ENCODE measurements at places on chromosomes 1 and 21.

- DNase-seq = peak; percentile 47
Measured at GRCh38 chr1:22673486-22674409, 20.7 kb downstream of the C1QB start.

DNA sequence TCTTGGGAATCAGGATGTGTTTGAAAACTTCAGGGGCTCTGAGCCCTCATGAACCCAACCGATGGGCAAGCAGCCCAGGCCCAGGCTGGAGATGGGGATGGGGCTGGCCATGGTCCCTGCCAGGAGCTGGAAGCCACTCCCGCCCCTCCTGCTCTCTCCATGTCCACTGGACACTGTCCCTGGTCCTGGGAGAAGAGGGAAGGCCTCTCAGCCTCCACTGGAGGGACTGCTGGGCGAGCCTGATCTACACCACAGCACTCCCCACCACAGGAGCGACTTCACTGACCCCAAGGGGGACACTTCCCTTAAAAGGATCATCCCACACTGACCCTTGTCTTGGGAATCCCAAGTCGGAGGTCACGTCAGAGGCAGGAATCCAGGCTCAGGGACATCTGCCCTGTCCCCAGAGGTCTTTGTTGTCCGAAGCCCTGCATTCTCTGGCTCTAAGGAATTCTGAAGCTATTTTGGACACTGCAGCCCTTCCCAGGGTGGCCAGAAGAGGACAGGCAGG, 16.9 kb upstream of the COL18A1 start:
- no peak for DNase-seq

DNA sequence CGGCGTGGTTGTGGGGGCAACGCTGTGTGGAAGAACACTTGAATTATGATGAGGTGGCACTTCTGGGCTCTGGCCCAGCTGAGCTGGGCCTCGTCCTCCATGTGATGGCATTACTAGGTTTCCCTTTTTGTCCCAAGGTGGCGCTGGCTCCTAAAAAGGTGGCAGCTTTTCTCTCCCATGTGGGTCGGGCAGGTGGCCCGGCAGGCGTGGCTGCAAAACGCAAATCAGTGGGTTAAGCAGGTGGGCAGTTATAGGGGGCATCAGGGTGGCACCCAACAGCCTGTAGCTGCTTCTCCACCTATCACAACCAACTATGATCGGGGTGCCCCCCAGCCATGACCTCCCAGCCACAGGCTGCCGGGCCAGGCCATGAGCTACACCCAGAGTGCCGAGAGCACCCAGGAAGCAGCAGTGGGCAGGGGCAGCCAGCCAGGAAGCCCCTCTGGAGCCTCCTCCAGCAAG, 59.6 kb downstream of the KCNAB2 start:
- DNase-seq = no peak

DNA sequence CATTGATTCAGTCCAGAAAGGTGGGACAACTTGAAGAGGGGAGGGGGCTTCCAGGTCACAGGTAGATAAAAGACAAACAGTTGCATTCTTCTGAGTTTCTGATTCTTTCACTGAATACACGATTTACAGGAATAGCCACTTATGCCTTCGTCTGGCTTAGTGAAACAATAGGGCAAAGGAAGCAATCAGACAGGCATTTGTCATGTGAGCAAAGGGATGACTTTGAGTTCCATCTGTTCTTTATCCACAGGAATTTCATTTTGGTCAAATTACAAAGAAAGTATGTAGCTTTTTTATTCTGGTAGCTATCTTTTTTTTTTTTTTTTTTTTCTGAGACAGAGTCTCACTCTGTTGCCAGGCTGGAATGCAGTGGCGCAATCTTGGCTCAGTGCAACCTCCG, 202.5 kb downstream of the TTLL7 start:
- DNase-seq = no peak

DNA sequence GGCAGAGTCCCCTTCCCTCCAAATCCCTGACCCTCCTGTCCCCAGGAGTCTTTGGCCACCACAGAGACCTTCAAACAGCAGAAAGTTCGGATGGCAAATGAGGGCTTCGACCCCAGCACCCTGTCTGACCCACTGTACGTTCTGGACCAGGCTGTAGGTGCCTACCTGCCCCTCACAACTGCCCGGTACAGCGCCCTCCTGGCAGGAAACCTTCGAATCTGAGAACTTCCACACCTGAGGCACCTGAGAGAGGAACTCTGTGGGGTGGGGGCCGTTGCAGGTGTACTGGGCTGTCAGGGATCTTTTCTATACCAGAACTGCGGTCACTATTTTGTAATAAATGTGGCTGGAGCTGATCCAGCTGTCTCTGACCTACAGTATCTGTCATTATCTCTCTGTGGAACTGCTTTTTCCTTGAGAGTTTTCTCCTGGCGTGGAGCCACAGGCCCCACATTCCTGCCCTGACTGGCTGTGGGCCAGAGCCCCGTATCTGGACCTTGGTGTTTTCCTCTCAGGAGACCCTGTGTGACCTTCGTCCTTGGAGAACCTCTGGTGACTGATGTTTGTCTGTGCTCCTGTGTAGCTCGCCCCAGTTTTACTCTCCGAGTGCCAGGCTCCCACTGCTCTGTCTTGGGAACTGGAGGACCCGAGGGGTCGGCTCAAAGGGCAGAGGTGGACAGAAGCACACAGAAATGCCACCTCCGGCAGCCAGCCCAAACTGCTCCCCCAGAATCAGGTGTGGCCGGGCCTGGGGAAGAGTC, 4.8 kb downstream of the SLC27A3 start:
- no peak for DNase-seq

DNA sequence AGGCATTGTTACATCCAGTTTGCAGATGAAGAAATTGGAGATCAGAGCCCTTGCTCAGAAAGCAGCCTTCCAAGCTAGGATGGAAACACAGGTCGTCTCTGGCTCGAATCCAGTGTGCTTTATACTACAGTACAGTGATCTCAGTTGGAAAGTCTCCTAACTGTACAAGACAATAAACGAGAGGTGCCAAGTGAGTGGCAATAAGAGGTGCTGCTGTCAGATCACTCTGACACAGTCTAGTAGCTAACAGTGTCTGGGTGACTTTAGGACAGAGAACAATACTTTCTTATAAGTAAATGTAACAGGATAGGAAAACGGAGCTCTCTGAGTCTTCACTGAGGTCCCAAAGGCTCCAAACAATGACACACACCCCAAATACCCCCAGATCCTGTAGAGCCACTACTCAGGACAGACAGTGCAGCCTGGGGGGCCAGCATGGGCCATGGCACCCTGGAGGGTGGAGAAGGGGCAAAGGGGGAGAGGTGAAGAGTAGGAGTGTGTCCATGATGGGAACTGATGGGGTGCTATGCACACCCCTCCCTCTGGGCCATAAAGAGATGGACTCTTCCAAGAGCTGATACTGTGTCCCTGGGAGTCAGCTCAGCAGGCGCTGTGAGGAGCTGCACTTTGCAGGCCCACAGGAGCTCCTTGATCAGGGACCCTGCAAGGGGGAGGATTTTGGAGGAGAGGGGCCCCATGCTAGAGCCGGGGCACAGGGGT, 3.3 kb downstream of the SH3BGR start:
- no peak for DNase-seq

DNA sequence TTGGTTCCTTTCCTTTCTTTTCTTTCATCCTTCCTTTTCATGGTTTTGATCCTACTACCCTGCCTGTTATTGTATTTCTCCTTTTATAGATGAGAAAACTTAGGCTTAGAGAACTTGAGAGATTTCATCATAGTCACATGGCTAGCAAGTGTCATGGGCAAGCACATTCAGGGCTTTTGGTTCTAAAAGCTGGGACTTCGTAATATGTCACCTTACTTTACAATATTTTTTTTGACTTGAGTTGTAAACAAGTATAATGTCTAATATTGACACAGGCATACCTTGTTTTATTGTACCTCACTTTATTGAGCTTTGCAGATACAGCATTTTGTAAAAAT, 70.7 kb downstream of the MTR start:
- DNase-seq = no peak

- DNase-seq = no peak
Measured at GRCh38 chr1:52672946-52673345, 25.2 kb downstream of the COA7 start.

- DNase-seq = no peak
Measured at GRCh38 chr1:215786997-215787396, 219.9 kb downstream of the KCTD3 start.

- DNase-seq = no peak
Measured at GRCh38 chr1:117573386-117574023, 32.3 kb upstream of the TENT5C start.

DNA sequence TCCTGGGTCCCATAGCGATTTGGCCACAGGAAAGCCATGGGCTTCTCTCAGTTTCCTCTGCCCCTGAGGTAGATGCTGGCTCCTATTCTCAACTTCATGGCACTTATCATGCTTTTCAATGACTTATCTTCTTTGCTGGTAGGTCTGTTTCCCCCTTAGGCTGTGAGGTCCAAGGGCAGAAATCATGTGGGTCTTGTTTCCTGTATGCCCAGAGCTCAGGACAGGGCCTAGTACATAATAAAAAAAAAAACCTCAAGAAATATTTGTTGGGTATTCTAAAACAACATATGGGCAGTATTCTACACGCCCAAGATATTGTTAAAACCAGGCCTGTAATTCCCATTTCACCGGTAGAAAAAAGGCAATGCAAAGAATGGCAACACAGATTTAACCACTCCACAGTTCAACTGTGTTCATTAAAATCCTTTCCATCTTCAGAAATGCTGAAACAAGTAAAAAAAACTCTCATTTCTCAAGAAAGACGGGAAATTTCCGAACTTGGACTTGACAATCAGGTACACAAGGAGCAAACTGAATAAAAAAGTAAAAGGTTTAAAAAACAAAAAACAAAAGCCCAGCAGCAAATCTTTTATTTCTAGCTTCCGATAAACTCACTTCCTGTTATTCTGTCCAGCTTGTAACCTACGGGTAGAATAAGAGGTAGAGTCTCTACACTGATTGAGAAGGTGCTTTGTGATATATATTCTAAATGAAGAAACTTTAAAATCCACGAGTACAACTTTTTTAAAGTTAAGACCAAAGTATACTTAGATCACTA, 6.3 kb upstream of the TDRD10 start:
- DNase-seq = no peak

GRCh38 chr1:3910857-3911845, 11.1 kb upstream of the C1orf174 start:
- peak; percentile 86 for DNase-seq

GRCh38 chr1:234433563-234434285, 45.3 kb downstream of the TARBP1 start:
- DNase-seq = no peak

DNA sequence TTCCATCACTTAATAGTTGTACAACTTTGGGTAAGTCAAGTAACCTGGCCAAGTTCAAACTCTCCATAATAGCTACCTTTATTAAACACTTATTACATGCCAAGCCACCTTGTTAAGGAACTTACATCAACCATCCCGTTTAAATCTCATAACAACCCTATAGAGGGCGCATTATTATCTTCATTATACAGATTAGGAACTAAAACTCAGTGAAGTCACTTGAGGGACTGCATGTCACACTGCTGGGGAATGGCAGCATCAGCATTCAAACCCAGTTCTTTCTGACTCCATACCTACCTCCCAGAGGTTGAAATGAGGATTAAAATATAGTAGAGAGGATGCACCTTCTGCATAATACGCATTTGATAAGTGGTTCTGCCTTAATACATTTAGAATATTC, 47.1 kb upstream of the PLA2G2C start:
- DNase-seq = no peak

DNA sequence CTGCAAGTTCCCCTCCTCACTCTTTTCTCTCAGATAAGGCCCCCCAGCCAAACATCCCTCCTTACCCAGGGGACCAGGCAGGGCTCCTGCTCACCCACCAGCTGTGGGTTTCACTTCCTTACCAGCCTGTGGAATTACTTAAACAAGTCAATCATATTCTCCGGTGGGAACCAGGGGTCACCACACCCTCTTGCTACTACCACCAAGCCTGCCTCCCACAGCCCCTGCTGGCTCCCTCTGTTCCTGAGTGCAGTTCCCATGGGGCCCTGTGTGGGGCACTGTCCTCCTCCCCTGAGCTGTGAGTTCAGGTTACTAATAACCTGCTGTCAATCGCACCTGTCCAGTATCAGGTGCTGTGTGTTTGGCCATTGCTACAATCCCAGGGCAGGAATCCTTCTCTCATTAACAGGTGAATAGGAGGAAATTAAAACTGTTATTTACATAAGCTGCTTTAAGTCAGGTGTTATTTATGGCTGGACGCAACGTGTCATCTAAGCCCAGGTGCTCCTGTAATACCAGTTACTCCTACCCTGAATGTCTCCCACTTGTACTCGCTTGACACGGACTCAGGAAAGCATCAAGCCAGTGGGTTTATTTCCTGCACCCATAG, 53.1 kb upstream of the LBR start:
- no peak for DNase-seq

DNA sequence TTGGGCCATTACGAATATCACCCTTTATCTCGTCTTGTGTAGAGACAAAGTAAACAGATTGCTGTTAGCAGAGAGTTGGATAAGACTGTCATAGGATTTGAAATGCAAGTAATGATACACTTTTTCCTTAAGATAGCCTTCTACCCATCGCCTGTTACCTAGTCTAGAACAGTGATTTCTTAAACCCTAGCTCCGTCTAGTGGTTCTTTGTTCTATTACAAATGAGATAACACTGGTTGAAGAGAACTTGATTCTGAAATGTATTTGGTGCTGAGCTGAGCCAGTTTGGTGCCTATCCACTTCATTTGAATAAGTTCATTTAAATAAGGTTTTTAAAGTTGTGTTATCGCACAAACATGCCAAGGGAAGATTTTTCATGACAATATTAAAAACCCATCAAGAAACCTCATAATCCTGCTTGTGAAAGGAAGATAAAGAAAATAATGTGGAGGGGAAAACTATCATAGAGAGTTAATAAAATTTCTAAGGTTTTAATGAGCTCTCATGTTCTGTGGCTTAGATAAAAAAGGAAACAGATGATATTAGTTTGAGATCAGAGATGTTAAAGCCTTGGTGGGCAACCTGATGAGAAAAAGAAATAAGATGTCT, 1.5 kb upstream of the KCNH1 start:
- no peak for DNase-seq

DNA sequence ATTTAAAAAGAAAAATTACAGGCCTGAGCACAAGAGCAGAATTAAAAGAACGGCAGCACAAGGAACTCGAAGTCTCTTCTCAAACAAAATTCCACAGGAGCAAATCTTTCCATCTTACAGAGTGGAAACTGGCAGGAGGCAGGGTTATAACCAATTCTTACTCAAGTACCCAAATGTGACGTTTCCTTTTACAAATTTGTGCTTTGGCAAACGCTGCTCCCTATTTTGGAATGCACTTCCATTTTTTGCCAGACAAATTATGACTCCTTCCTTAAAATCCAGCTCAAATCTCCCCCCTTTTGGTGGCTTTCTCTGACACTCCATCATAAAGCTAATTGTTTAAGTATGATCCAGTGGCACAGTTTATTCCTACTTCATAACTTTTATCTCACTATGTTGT, 7.8 kb downstream of the ERI3 start:
- no peak for DNase-seq

DNA sequence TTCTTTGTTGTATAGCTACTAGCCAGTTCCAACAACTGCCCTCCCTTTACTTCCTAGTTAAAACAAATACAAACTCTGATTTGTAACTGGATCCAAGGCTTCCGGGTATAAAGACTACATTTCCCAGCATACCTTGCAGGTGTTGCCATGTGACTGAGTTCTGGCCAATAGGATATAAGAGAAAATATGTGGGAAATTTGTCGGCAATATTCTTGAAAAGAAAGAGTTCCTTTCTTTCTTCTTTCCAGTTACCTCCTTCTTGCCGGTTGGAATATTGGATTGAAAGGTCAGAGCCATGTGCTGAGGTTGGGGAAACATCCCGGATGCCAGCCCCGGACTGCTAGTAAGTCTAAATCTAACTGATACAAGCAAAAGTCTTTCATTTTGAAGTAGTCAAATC, 23.0 kb upstream of the ZBTB40 start:
- DNase-seq = peak; percentile 27
